NCI-H2081 (cell line): ENCODE measurements at places on chromosomes 5 and 9.

- no peak for DNase-seq
Observed at GRCh38 chr9:34490360-34490759, 31.8 kb downstream of the DNAI1 start.

- DNase-seq, result no peak
Observed at GRCh38 chr5:109849478-109850088, 159.9 kb downstream of the MAN2A1 start.

- DNase-seq, result no peak
Observed at GRCh38 chr9:38437193-38437823, 13.1 kb upstream of the IGFBPL1 start.

DNA sequence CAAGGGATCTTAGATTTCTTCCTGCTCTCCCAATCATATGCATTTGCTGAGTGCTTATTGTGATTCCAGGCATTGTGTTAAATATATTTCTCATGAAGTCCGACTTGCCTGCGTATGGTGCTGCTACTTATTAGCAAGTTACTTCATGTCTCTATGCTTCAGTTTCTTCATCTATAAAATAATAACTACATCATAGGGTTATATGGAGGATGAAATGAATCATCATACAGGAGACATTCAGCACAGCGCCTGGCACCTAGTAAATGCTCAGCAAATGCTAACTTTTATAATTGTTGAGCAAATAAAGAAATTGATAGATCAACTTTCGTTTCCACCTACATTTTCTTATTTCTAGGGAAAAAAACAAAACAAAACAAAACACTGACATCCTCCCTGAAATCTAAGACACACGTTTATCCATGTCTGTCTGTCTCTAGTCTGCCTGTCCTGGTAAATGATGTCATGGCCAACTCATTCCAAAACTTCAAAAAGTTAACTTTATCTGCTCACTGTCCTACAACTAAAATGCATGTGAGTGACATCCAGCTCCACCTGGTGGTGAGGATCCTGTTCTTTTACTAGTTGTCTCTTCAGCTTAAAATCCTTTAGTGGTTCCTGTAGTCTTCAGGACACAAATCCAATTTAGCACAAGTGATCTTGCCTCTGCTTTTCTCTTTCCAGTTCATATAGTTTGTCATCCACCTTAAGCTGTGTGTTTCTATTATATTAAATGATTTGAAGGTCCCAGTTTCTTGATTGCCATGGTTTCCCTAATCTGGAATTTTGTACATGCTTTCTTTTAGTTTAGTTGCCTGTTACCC, 27.7 kb downstream of the PPP3R2 start:
- DNase-seq, result no peak

GRCh38 chr9:89743216-89743572, 138.4 kb downstream of the GADD45G start:
- no peak for DNase-seq

DNA sequence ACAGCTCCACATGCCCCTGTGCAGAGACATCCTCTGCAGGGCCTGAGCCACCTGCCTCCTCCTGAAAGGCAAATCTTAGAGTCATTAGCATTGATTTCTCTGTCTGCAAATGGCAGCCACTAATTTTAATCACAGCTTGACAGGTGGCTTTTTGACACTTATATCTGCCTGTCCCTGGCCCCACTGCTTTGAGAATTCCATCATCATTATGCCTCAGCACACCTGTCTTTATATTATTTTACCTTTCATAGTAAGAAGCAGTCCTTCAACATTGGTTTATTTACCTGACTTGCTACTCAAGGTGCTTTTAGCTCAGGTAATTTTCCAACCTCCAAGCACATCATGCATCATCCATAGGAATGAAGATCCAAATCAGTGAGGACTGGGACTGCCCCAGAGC, 451.3 kb downstream of the MTRR start:
- no peak for DNase-seq

DNA sequence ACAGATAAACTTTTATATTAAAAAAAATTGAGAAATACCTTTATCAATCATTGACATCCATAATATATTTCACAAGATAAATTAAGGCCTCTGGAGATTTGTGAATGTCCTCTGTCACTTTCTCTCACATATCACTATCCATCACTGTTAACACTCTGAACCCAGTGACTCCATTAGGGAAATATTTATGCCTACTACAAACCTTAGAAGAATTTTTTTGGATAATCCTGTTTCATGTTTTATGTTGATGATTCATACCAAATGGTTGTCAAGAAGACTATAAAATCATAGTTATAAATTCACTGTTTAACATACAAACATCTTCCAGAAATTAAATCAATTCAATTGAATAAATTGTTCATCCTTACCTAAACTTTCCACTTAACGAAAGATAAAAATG, 357.6 kb upstream of the CDH10 start:
- no peak for DNase-seq

DNA sequence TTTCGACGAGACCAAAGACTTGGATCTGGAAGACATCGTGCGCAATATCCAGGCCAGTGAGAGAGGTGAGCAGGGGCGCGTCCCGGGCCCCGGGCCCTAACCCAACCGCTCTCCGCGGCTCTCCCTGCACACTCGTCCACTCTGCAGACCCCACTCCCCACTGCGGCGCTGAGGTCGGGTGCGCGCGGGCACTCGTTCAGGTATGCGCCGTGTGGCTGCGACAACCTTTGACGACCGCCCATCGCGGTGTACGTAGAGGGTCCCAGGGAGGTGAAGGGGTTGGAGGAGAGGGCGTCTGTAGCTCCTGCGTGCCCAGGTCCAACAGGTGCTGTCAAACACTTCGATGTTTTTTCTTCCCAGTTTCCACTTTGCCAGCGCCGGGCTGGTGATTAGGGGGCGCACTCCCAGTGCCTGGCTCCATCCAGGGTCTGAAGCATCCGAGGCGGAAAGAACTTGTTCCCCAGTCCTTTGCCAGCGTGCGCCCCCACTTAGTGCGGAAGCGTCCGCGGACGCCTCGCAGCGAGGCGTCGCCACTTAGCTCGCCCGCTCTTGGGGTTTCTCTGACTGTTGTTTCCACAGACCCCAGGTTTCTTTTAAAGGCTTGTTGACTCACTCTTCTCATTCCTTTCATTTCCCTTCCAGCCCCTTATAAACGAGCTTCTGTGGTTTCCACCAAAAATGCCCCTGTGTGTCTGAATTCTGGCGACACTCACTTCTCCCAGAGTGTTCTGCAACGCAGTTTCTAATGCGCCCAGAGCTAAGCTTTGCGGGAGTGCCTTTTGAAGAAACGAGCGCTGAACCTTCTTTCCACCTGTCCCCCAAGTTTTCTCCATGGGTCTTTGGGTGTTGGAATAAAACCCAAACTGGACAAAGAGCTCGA, 1.6 kb downstream of the NPR3 start:
- no peak for DNase-seq

- DNase-seq, result no peak
Observed at GRCh38 chr5:68544648-68545552, 329.3 kb downstream of the PIK3R1 start.

DNA sequence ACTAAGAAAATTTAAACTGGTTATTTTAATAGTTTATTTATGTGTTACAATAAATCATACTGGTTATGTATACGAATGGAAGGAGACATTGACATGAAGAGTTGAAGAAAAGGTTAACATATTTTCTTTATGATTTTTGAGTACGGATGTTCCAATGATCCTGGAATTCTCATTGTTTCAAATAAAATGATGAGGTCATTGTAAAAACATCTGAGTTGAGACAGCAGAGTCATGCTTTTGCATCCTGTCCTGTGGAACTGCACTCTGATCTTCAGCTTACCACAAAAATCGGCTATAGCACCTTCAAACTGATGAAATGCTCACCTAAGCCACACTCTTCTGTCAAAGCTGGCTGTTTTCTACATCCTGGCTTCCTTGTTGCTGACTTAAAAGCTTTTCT, 67.8 kb downstream of the PTCD2 start:
- no peak for DNase-seq

DNA sequence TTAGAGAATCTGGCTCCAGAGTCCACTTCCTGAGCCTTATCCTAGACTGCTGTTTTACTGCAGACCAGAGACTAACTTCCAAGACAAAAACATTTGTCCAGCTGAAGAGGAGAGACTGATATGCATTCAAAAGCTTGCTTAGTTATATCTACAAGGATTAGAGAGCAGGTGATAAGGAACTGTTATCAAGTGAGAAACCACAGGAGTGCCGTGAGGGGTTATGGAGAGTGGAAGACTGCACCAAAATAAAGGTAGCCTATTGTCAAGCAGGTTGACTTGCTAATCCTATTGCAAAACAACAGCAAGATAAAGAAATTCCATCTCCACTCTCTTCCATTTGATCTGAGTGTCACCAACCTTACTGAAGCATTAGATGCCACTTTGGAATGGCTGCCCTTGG, 139.1 kb downstream of the SCAMP1 start:
- DNase-seq, result no peak

DNA sequence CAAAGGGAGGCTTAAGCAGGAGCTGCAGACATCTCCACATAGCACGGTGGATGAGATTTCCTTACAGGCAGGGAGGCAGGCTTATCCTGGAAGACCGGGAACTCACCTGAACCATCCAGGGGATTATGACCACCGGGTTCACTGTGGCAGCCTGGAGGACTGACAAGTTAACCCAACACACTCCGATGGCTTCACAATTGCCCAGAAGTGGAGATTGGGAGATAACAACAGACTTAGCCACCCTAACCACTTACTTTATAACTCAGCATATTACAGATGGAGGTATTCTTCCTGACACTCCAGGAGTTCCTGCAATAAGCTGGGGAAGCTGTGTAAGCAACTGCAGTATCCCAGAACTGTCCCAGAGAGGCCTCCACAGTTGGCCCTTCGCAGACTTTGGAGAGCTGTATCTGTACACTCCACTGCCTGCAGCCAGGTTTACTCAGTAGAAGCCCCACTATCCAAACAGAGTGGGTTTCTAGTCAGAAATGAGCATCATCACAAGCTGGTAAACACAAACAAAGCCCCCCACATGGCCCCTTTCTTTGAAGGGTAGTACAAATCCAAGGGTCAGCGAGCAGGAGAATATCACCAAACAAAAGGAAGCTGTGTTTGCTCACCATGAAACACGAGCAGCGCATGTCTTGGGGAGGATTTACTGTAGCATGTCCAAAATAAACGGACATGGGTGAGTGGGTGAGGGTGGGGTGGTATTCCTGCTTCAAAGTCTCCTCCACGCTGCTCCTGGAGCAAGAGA, 462.2 kb downstream of the RASEF start:
- DNase-seq, result no peak

- no peak for DNase-seq
Observed at GRCh38 chr9:77731008-77731698, 83.0 kb upstream of the GNA14 start.

DNA sequence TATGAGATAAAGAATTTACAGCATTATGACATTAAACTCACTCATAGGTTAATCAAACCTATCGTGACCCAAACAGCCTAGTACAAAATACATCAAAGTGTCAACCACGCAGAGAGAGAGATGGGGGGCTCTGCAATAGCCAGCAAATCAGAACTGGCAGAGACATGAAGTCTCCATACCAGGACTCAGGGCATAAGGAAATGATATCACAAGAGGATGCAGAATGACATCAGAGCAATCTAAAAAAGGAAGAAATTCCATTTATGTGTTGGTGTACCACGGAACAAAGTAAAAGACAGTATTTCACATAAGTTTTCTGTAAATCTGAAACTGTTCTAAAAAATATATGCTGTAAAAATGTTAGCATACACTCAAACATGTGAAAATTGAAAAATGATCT, 24.6 kb downstream of the BICD2 start:
- DNase-seq, result no peak

DNA sequence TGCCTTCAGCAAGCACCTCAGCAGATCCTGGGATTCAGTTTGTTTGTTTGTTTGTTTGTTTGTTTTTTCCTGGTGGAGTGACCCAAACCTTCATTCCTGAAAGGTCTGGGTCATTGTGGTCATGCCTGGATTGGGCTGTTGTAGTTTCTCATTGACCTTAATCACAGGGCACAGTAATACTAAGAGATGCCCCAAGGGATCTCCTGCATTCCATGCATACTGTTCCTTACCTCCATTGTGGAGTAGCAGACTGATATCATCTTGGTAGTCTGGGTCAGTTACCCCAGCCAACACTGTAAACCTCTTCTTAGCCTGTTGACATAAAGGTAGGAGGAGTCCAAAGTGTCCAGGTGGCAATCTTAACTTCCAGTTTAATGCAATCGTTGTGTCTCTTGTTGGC, 1466.7 kb upstream of the CDH9 start:
- no peak for DNase-seq

- no peak for DNase-seq
Observed at GRCh38 chr5:5179597-5179996, 39.5 kb downstream of the ADAMTS16 start.

GRCh38 chr5:4116834-4117233, 521.2 kb downstream of the IRX1 start:
- no peak for DNase-seq

DNA sequence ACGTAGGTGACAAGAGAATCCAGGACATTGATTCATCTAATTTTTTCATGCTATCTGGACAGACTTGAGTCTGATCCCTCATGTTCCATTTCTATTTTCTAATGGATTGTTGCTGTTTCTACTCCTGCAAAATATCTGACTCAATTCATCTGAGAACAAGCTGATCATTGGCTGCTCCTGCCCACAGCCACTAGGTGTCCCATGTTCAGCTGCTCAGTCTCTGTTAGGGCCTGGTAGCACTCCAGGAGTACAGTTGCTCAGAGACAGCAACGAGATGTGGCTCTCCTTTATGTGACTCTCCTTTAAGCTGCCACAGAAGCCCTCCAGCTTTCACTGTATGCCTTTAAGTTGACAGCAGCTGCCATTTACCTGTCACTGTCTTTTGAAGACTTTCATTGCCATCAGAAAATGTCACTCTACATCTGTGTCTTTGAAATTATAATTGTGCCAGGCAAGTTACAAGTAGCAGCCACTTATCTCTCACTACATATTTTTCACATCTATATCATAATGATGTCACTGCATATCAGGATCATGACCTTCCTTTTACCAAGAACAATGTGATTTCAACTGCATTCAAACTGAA, 1944.2 kb upstream of the NUDT12 start:
- no peak for DNase-seq
